ENCODE measurements at places on chromosomes 6 and 20.
A peak's percentile ranks its signal among the peaks of the same experiment; 100 is the strongest.

GRCh38 chr20:10481676-10482075 lies 46.6 kb downstream of the SLX4IP start:
- DNase-seq = no peak

DNA sequence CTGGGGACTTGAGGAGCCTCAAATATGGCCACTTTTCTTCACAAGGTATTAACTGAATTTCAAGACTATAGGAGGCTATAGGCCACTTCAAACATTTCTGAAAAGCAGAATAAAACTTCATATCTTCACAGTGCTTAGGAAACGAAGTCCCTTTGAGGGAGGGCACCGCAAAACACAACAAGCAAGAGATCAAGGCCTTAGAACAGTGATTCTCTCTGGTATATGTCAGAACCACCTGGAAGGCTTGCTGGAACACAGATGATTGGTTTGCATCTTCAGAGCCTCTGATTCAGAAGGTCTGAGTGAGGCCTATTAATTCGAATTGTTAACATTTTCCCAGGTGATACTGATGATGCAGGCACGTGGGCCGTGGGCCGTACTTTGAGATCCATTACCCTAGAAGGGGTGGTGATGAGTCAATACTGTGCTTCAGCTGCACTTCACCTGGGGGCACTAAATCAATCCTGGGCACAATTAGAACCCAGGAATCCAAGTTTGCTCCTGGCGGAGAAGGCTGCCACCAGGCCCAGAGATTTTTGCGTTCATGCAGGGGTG lies 10.7 kb downstream of the SUN5 start:
- no peak for DNase-seq

GRCh38 chr6:14873781-14874441 lies 372.0 kb upstream of the JARID2 start:
- DNase-seq = no peak

GRCh38 chr6:120108061-120108795 lies 758.7 kb upstream of the MAN1A1 start:
- no peak for DNase-seq

DNA sequence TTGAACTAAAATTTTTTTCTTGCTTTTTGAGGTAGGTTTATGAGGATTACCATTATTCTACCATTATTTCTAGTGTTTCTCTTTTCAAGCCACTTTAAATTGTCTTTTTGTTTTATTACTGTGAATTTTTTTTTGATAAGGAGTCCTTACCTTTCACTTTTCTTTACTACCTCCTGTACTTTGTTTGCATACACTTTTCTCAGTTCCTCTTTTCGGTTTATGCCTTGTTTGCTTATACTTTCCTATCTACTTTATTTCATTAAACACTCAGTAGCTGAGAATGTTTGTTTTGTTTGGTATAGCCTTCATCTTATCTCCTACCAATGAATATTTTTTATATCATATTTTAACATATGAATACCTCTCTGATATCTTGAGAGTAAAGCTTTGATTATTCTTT lies 147.9 kb downstream of the TFAP2B start:
- DNase-seq = no peak

- DNase-seq = no peak
Measured at GRCh38 chr6:4559281-4559875, 216.8 kb upstream of the CDYL start.

GRCh38 chr6:90610301-90610750 lies 23.5 kb upstream of the MAP3K7 start:
- no peak for DNase-seq

DNA sequence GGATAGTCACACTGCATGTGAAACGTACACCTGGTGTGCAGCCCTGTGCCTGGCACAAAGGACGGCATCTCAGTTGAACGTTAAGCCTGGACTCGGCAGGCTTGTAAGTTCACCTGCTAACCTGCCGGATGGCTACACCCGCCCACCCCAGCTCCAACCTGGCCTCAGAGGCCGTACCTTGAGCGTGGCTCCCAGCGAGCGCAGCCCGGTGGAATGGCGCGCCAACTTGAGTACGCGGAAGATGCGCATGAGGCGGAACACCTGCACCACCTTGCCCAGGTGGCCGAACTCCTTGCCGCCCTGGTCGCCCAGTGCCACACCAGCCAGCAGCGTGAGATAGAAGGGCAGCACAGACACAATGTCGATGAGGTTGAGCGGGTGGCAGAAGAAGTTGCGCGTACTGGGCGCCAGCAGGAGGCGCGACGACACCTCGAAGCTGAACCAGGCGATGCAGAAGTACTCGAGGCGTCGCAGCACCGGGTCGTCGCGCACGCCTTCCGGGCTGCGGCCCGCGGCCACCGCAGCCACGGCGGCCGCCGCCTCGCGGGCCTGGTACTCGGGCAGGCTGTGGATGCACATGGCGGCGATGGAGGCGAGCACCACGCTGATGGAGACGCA lies 3.3 kb downstream of the KCNS1 start:
- no peak for DNase-seq

DNA sequence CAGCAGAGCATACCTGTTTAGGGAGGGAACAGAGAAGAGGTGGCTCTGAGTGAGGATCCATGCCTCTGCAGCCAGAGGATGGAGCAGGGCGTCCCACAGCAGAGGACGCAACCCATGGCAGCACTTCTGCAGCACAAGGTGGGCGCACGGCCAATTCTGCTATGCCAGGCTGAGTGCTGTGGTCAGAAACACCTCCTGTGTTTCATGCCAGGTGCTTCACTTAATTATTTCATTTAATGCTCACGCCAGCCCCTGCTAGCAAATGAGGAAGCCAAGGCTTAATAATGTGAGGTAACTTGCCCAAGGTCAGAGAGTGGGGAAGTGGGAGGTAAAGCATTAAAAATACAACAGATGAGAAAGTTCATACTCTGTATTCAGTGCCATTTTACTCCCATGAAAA lies 68.5 kb upstream of the PTGIS start:
- DNase-seq = no peak

- DNase-seq = no peak
Measured at GRCh38 chr20:19012676-19013075, 199.1 kb downstream of the SCP2D1 start.

GRCh38 chr6:69392745-69393144 lies 404.1 kb downstream of the LMBRD1 start:
- no peak for DNase-seq

DNA sequence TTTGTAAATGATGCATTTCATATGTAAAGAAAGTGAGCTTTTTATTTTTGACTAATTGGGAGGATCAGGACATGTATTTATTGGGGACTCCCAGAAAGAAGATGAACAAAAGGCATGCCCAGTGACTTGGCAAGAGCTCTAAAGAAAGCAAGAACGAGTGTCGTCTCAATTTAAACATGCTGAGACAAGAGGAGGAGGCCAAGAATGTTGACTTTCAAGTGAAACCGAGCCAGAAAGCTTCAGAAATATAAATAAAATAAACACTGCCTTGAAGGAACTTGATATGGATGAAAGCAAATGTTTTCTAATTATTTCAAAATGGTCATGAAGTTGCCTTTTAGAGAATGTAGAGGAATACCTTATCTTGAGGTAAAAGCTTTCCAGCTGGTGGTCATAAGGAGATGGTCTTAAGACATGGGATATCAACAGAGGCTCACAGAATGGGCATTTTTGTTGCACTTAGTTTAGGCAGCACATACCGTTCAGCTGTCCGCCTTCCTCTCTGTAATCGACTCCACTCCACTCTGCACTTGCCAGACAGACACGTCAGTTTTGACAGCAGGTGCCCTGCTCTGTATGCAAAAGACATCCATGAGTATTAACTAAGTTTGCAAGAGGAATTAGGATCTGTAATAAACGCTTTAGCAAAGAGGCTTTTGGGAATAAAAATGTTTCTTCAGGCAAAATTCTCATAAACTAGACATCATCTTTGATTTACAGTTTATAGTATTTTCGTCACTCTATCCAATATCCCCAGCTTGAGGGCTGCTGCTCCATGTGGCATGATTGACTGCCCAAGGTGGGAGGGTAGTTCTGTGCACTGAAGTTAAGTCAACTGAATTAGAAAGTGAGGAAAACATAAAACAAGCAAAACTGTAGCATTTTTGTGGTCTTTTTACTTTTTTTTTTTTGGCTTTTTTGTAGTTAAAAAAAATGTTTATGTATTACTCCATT lies 613.1 kb downstream of the PKHD1 start:
- DNase-seq = no peak

DNA sequence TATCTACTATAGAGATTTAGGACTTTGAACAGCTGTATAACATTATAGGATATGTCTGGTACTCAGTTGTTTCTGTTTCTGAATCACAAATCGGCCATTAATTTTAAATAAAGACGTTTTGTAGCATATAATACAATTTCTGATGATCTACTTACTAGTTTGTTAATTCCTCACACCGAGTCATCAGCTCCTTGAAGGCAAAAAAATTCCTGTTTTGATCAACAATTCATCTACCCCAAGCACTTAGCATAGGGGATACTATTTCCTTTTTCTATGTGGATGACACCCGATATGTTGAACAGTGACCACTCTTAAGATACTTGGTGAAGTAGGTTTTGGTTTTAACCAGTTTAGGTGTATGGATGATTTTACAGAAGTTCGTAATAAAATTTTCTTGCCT lies 107.3 kb downstream of the NCOA3 start:
- no peak for DNase-seq

GRCh38 chr6:162952423-162952822 lies 224.6 kb downstream of the PACRG start:
- no peak for DNase-seq

DNA sequence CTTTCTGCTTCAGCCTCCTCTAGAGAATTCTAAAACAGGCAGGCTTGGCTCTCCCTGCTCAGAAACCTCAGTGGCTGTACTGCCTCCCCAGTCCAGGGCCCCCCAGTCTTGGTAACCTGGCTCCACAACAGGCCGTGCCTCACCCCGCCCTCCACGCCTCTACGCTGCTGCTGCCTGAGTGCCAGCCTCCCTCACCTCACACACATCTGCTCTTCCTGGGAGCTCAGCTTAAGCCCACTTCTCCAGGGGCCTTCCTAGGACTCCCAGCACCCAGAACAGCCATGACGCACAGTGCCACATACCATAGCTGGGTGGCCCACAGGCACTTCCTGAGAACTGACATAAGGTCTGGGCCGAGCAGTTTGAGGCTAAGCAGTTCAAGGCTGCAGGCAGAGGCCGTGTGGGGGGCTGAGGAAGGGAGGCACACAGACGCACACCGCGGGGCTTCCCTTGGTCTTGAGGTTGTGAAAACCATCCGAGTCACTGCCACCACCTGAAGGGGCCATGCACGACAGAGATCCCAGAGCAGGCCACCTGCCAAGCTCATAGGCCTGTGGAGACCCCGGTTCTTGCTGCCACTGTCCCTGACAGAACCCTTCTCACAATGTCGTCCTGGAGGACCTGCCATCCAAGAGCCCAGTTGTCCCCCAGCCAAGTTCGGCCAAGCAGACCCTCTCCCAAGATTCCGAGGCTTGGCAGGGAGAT lies 42.6 kb downstream of the DSTN start:
- no peak for DNase-seq

GRCh38 chr20:59434960-59435359 lies 134.5 kb downstream of the EDN3 start:
- DNase-seq = no peak

GRCh38 chr6:68182386-68182785 lies 452.7 kb upstream of the ADGRB3 start:
- no peak for DNase-seq

GRCh38 chr20:25864326-25864962 lies 167.8 kb upstream of the ZNF337 start:
- DNase-seq = no peak

GRCh38 chr6:167424700-167425099 lies 99.8 kb downstream of the TTLL2 start:
- DNase-seq = no peak

DNA sequence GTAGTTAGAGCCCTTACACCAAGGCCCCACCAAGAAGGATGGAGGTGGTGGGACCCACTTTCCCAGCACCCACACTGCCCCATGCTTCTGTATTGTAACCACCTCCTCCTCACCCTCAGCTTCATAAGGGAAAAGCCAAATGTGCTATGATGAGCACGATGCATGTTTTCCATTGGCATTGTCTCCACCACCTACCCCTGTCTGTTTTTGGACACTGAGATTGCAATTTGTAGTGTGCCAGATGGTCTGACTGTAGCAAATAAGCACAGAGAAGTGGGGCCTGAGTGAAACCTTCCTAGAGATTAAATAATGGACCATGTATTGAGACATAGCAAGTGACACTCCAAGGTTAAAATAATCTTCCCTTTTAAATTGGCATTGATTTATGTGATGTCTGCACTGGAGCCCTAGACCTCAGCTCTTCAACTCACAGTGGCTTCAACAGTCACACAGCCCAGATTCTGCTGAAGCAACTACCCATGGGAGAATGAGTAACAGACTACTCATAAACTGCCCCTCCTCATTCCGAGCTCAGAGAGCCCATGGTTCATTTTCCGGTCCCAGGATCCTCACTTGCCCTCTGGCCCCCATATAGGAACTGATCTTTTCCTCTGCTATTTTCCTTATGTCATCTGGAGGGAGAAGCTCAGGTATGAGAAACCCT lies 177.9 kb downstream of the COL9A1 start:
- no peak for DNase-seq

DNA sequence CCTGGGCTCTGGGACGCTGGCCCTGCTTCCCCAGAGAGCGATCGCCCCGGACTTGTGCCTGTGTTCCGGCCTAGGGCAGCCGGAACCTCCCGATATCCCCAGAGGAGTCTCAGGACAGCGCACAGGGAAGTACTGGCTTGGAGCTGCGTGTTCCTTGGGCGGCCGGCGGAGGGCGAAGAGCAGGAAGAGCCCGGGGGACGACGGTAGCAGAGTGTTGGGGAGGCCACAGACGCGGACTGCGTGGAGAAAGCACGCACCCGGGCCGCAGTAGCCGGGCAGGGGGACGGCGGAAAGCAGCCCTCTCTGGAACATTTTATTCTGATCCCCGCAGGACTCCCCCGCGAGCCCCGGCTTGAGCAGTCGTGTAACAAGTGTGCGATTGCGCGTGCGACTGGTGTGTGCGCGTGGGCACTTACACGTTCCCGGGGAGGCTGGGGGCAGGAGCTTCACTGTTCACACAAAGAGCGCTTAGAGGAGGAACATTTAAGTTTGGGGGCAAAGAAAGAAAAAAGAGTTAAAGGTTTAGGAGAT lies 36.1 kb downstream of the NCR2 start:
- peak; percentile 41 for DNase-seq

DNA sequence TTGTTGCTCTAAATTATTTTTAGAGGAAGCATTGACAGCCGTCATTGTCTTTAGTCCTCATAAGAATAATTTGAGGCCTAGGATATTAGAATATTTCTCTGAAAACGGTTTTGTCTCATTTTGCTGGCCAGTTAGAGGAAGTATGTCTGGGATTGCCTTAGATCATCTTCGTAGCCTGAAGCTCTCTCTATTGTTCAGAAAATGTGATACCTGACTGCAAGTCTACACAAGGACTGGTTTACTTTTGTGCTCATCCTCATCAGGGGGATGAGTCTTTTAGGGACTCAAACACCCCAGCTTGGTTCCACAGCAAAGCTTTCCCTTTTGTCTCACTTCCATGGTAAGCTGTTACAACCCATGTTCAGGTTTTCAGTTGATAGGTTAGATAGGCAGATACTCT lies 141.8 kb downstream of the FARS2 start:
- DNase-seq = no peak

Measured in left renal cortex interstitium (tissue), 4 donors.